T-helper 22 cell (primary cell): ENCODE measurements at places on chromosomes 12 and 14.

GRCh38 chr12:53004582-53004981 lies 1.7 kb upstream of the EIF4B start:
- DNase-seq = no peak

DNA sequence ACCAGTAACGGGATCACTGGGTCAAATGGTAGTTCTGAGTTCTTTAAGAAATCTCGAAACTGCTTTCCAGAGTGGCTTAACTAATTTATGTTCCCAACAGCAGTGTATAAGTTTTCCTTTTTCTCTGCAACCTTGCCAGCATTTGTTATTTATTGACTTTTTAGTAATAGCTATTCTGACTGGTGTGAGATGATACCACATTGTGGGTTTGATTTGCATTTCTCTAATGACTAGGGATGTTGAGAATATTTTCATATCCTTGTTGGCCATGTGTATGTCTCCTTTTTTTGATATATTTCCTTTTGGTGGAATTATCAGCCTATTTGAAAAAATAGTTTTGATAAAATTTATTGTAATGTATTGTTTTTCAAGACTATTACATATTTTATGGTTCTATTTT lies 701.2 kb upstream of the FBXO33 start:
- no peak for DNase-seq

GRCh38 chr12:61646639-61647038 lies 613.6 kb upstream of the USP15 start:
- no peak for DNase-seq

DNA sequence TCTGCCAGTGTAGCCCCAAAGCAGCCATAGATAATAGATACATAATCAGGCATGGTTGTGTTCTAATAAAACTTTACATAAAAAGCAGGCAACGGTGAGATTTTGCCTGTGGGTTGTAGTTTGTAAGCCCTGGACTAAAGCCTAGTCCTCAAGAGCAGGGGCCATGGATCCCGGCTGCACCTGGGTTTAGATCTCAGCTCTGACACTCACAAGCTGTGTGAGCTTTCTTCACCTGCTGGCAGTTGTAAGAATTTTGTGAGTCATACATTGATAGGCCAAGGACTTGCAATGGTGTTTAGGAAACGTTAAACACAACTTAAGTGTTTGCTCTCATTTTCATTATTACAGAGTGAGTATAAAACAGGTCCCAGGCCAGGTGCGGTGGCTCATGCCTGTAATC lies 395.8 kb upstream of the TBX3 start:
- DNase-seq = no peak

DNA sequence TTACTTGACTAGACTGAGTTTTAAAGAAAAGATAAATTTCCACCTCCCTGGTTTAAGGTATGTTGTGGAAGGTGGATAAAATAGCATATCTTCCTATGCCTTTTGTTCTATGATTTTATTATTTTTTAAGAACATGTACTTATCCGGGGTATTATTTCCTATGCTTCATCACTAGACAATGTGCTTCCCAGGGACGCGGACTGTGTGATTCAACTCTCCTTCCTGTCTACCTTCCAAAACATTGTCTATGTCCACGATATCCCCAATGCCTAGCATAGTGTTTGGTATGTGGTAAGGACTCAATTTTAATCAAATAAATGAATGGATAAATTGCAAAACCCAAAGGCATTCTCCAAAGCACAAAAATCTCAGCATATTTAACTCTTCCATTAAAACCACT lies 8.3 kb upstream of the CCND2 start:
- DNase-seq = no peak

DNA sequence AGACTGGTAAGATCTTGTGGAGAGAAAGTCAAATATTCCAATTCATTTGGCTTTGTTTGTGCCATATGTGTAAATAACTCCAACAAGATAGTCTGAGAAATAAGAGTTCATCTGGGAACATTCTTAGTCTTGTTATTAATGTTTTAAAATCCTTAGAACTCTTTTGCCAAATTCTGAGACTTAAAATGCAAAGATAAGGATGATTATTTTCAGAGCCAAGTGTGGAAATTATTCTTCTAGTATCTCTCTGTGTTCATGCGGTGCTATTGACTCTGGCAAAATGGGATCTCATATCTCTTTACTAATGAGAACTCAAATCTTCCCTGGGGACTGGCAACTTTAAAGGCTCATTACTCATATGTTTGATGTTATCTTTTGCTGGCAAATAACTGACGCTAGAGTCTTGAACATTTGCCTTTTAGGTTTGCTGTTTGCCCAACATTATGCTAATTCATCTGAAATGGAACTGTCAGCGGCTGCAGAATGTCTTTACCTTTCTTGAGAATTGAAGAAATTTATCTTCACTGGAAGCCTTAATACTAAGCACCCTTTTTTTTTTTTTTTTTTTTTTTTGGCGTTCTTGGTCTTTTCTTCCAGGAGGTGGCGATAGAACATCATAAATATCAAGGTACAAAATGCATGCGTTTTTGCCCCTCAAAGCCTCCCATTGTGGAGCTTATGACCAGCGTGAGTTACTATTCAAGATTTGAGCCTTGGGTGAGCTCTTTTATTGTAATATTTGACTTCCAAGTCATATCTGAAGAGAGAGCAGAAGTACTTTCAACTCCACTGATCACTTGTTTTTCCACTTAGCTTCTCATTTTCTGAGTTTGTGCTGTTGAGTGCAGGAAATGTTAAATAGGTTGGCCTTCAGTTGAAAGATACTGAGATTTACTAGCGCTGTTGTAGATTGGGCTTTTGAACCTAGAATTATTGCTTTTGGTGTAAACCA lies 86.5 kb downstream of the CAND1 start:
- DNase-seq = no peak

DNA sequence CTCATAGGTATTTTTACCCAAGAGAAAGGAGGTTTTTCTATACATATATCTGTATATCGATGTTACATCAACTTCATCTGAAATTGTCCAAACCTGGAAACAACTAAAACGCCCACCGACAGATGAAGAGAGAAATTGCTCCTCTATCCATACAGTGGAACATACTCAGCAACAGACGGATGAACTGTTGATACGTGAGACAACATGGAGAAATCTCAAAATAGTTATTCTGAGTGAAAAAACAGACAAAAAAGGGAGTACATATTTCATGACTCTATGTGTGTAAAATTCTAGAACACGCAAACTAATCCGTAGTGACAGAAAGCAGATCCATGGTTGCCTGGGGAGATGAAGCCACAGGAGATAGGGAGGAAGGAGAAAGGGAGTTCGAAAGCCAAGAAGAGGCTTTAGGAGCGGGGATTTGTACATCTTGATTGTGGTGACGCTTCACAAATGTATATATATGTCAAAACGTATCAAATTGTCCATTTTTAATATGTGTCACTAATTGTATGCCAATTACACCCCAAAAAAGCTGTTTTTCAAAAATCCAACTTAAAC lies 37.6 kb upstream of the C14orf180 start:
- DNase-seq = no peak

DNA sequence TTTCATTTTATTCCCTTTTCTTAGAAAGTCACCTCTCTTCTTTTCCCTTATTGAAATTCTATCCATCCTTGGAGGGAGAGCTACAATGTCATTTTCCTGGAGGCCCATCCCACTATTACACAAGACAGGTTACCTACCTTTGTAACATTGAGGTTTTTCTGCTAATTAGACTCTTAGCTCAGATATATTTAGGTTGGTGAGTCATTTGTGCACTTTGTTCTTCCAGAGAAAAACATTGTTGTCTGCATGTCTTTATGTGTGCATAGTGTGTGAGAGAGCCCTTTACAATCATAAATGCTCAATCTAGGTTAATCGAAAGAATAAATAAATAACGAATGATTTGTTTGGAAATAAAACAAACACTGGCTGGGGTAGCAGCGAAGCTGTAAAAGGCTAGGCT lies 191.8 kb downstream of the DACT1 start:
- no peak for DNase-seq

DNA sequence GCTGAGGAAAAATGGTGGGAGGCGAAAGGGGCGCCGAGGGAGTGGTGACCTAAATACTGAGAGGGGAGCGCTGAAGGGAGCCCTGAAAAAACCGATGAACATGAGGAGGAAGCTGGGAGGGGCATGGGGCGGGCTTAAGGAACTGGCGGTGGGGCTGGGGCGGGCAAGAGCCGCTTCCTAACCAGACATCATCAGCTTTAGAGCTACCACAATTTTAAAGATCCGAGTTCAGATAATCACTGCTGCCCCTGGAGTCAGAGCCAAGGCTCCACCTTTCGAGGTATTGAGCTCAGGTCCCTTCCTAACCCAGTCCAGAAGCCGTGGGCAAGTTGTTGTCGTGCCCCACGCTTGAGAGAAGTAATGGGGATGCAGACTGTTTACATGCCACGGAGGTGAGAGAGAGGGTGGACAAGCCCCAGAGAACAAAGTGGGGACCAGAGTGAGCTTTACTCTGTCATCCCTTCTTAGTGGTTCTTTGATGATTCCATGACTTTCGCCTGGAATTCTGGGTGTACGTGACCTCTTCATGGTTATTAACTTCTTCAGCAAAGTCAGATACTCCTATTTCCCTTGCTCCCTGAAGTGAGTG lies 393 bp downstream of the ORMDL2 start:
- DNase-seq = no peak

- DNase-seq = no peak
Observed at GRCh38 chr12:113369391-113369985, 11.1 kb downstream of the PLBD2 start.

DNA sequence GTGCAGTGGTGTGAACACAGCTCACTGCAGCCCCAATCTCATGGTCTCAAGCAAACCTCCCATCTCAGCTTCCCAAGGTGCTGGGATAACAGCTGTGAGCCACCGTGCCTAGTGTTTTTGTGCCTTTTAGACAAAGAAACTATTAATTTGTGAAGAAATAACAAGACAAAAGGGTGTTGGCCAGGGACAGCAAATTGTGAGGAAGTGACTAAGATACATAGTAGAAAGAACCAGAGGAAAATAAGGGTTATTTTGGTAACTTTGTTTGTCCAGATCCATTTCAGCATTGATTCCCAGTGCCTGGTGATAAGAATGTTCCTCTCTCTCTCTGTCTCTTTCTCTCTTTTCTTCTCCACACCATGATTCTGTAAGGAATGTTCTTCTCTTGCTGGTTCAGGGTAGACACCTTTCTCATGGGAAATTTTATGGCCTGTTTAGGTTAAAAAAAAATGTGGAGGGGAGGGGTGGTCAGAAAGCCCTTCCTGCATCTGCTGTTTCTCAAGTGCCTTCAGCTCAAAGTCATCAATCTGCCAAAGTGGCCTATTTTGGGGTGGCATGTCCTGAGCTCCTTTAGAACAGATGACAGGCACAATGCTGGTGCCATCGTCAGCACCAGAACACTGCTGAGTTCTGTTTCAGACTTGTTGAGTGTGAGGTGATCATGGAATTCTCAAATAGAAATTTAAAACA lies 184.4 kb upstream of the EEA1 start:
- DNase-seq = no peak

GRCh38 chr14:68502230-68502629 lies 290.6 kb downstream of the ZFP36L1 start:
- no peak for DNase-seq
